ENCODE measurements at places on chromosomes 7 and 10.

DNA sequence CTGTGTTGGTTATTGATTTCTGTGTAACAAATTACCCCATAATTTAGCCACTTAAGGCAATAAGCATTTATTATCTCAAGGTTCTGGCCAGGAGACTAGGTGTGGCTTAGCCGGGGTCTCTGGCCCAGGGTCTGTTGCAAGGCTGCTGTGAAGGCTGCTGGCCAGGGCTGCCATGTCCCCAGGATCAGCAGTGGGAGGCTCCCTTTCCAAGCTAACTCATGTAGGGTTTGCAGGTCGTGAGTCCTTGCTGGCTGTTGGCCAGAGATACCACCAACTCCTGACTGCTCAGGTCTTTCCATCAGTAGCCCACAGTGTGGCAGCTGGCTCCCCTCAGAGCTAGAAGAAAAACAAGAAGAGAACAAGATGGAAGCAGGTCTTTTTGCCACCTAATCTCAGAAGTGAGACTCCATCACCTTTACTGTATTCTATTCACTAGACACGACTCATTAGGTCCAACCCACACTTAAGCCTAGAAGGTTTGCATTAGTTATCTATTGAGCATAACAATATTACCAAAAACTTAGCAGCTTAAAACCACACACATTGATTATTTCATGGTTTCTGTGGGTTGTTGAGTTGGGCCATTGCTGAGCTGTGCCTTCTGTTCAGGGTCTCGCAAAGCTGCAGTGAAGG, 185.6 kb downstream of the PFKFB3 start:
- DNase-seq = no peak

- DNase-seq = peak; percentile 16
Measured at GRCh38 chr10:103265717-103266329, 11.1 kb upstream of the INA start.

DNA sequence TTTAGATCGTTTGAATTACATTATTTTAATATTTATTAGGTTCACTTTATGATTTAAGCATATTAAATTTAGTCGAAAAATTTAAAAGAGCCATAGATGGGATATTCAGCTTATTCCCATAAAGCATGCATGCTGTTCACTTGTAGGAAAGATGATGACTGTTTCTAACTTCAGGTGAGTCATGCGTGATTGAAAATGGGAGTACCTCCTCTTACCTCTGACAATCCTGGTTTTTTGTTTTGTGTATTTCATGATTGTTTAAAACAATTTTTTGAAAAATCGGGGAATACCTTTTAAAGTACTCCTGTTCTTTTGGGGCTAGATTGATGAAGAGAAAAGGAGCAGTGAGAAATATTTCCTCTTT, 1.4 kb downstream of the TNKS2 start:
- no peak for DNase-seq

DNA sequence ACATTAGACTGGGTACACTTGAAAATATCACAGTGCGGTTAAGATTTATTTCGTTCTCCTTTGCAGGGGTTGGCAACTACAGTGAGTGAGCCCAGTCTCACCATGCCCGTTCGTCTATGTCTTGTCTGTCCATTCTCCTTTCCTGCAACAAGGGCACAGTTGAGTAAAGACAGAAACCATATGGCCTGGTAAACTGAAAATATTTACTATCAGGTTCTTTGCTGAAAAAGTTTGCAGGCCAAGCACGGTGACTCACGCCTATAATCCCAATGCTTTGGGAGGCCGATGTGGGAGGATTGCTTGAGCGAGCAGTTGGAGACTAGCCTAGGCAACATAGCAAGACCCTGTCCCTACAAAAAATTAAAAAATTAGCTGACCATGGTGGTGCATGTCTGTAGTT, 11.4 kb upstream of the KCTD7 start:
- DNase-seq = no peak

- DNase-seq = no peak
Measured at GRCh38 chr10:78744491-78745090, 324.2 kb upstream of the ZMIZ1 start.
